ENCODE measurements at places on chromosomes 11 and 22.

DNA sequence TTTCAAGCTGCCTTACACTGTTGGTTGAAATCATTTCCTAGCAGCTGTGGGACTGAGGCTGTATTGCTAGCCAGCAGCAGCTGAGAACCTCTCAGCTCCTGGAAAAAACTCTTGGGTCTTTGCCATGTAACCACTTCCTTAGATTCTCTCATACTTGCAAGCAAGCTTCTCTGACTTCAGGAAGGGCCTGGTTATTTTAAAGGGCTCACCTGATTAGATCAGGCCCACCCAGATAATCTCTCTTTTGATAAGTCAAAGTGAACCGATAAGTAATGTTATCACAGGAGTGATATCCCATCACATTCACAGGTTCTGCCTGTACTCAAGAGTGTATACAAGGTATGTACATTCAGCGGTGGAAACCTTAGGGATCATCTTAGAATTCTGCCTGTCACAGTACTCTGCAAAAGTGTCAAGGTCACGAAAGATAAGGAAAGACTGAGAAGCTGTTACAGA, 7.4 kb upstream of the CLPB start:
- DNase-seq = no peak

- no peak for DNase-seq
Observed at GRCh38 chr11:133841279-133842043, 3.9 kb downstream of the SPATA19 start.

DNA sequence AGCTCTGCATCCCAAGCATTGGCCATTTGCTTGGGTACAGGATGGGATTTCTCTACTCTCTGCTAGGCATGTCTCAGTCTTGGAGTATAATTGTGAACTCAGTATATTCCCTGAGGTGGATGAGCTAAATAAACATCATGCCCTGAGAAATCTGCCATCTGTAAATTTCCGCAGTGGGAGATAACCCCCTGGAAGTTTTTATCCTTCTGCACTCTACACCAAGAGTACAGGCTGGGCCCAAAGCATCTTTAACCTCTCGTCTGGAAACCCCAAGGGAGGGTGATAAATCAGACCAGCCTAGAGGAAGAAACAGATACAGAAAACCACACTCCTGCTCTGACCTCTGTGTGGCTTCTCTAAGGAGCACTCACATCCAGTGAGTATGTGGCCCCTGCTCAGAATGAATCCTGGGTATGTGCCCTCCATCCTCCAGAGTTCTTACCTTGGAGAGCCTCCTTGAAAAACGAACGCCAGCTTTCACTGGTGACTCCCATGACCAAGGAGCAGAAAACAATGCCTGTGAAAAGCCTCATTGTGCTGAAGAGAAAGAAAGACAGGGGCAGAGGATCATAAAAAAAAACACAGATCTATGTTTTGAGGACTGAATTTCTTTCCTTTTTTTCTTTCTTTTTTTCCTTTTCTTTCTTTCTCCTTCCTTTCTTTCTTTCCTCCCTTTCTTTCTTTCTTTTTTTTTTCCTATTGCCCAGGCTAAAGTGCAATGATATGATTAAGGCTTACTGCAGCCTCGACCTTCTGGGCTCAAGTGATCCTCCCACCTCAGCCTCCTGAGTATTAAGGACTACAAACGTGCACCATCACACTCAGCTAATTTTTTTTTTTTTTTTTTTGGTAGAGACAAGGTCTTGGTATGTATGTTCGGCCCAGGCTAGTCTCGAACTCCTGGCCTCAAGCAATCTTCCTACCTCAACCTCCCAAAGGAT, 938 bp downstream of the SAA4 start:
- no peak for DNase-seq

DNA sequence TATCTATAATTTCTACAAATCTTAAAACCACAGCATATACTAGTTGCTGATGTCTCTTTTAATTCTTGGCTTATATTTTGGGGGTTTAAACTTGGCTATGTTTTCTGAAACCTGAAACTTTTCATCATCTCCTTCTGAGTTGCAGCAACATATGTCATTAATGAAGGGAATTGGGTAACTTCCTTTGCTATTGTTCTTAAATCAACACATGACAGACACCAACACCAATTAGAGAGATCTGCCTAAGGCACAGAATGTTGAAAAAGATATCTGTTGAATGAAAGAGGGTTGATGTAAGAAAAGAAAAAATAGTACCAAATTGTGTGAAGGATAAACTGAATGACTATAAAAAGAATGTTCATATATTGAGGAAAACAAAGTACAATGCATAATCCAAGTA, 10.3 kb upstream of the GAS2 start:
- DNase-seq = no peak

DNA sequence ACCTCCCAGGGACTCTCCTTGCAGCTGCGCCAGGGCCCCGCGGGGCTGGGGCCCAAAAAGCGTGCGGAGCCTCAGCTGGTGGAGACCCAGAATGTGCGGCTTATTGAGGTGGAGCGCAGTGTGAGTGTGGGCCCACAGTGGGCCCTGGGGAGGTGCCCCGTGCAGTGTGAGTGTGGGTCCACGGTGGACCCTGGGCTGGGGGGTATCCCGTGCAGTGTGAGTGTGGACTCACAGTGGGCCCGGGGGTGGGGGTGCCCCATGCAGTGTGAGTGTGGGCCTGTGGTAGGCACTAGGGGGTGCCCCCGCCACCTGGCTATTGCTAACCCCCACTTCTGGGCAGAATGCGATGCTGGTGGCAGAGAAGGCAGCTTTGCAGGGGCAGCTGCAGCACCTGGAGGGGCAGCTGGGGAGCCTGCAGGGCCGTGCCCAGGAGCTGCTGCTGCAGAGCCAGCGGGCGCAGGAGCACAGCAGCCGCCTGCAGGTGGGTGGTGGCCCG, 7.8 kb upstream of the RPS6KA4 start:
- DNase-seq = no peak

DNA sequence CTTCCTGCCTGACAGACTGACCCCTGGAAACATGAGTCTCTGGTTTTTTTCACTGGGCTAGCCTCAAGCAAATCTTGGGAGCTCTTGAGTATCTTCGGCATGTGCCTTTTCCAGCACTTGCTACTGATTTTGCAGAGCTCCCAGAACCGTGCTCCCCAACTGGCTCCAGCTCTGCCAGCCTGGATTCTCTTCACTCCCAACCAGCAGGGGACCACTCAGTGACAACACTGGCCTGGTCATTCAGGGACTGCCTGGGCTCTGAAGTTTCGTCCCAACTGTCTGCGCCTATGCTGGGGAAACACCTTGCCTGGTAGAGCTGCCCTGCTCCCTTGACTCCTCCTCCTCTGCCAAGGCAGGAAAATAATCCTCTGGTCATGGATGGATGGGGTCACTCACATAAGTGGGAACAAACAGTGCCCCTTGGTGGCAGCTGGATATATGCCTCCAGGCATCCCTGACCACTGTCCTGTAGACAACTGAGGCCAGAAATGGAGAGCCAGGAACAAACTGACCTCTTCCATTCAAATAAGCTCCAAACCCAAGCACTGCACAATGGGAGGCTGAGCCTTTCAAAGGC, 30.2 kb downstream of the POLDIP3 start:
- no peak for DNase-seq

DNA sequence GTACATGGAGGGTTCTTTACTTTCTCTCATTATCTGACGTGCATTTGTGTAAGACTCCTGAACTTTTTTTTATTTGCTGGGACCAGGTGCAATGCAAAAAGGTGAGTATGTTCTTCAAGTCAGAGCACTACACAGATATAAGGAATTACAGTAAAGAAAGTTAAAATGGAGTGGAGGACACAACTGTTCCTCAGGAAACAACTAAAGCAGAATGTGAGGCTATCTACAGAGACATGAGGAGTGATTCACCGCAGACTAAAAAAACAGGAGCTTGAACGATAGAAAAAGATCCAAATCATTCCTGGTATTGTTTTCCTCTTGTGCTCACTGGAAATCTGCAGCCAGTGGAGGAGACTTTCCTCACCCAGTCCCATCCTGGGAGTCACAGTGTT, 106.2 kb downstream of the ABTB2 start:
- DNase-seq = no peak

DNA sequence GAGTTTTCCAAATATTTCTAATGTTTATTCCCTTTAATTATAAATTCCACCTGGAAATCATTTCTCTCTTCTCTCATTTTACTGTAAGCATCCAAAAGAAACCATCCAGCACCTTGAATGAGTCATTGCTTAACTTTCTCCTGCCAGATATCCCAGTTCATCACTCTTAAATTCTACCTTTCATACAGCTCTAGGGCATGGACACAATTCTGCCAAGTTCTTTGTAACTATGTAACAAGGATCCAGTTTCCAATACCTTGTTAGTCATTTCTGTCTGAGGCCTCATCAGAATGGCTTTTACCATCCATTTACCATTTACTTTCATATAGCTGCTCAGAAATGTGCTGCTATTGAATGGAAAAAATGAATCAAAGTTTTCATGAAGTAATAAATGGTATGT, 455.4 kb upstream of the TENM4 start:
- no peak for DNase-seq

- DNase-seq = no peak
Observed at GRCh38 chr11:134537941-134538340, 125.9 kb upstream of the B3GAT1 start.

DNA sequence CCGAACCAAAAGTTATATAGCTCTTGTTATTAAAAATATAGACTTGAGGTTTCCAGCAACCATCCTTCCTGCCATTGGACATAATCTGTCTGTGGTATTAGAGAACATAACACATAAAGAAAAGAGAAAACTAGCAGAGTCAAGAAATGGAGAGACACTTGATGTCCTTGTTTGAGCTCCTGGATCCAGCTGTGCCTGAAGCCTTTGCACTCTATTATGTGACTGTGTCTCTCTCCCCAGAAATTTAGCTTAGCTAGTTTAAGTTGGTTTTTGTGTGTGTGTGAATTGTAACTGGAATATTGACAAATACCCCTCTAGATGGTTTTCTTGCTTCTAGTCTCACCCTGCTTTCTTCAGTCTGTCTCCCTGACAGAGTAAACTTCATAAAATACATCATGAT, 61.6 kb downstream of the SC5D start:
- no peak for DNase-seq

- no peak for DNase-seq
Observed at GRCh38 chr11:17786824-17787525, 52.4 kb downstream of the KCNC1 start.

GRCh38 chr22:42685941-42686653, 34.6 kb downstream of the A4GALT start:
- DNase-seq = no peak

DNA sequence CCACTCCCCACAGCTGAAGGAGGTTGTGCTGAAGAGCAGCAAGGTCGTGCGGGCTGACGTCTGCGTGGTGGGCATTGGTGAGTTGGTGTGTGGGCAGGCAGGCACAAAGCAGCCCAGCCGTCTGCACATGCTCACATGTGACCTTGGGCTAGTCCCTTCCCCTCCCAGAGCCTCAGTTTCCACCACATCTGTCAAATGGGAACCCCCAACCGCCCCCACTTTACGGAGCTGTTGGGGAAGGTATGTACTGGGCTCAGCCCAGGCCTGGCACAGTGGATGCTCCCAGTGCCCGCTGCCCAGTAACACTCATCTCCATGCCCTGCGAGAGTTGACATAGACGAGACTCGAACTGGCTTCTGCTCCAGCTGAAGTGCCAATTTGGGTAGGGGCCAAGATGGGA, 5.1 kb upstream of the LZTR1 start:
- DNase-seq = no peak

Data from Ammon's horn (tissue), 1 donor.